Activated T-cell treated with anti-CD3 and anti-CD28 coated beads, Interleukin-2, amount 50 U/mL, for 72 hours (primary cell): ENCODE measurements at places on chromosomes 5 and 9.
A peak's percentile ranks its signal among the peaks of the same experiment; 100 is the strongest.

DNA sequence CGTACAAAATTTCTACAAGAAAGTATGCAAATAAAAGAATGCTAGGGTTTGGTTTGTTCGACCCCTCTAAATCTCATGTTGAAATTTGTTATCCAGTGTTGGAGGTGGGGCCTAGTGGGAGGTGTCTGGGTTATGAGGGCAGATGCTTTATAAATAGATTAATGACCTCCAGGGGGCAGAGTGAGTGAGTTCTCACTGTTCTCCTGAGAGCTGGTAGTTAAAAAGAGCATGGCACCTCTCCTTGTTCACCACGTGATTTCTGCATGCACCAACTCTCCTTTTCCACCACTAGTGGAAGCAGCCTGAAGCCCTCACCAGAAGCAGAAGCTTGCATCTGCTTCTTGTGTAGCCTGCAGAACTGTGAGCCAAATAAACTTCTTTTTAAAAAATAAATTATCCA, 50.4 kb upstream of the FAM170A start:
- no peak for DNase-seq

DNA sequence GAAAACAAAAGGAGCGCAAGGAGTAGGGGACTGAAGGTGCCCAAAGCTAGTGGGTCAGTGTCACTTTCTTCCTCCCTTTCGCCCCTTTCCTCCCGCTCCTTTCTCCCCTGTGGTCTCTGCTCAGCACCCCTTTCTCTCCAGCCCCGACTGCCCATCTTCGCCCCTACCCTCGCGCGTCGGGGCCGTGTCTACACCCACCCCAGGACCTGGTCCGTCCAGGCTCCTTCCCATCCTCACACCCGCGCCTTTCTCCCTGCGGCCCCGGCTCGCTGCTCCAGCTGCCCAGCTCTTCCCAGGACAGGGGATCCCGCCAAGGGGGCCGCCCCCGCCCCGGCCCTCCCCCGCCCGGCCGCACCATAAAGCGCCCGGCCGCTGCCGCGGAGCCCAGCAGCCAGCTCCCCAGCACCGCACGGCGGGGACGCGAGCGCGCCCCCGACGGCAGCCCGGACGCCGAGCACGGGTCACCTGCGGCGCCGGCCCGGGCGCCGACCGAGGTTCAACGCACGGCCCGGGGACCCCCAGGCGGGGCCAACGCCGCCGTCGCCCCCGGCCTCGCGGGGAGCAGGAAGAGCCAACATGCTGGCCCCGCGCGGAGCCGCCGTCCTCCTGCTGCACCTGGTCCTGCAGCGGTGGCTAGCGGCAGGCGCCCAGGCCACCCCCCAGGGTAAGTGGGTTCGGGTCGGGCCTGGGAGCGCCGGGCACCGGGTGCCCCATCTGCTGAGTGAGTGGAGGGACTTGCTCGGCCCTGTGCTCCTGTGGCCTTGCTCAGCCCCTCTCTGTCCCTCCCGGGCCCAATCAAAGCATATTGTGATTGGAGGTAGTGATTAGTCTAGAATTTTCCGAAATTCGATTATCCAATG, at the start of gene THBS4:
TSS of gene THBS4 (plus strand) at position 387 of the 860 bp plus-strand sequence. CDS start at position 577, 190 bp downstream.
- DNase-seq: peak; percentile 13

DNA sequence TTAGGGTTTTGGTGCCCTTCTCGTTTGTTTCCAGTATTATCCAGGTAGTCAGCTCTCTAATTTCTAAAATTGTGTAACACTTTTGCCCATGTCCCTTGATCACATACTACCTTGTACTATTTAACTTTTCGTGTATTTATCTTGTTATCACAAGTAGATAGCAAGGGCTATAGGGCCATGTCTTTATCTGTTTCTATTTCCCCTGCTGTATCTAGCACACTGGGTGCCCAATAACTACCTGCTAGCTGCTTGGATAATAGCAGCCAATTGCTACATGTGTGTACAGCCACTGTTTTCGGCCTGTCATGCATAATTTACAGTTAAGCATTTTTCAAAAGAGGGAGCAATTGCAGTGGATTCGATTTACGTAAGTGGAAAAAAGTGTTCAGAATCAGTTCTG, 64.8 kb upstream of the TNFAIP8 start:
- no peak for DNase-seq

- no peak for DNase-seq
Measured at GRCh38 chr9:127880143-127880542, 2.7 kb upstream of the AK1 start.

GRCh38 chr5:87452837-87453236, 40.1 kb upstream of the CCNH start:
- DNase-seq: no peak

DNA sequence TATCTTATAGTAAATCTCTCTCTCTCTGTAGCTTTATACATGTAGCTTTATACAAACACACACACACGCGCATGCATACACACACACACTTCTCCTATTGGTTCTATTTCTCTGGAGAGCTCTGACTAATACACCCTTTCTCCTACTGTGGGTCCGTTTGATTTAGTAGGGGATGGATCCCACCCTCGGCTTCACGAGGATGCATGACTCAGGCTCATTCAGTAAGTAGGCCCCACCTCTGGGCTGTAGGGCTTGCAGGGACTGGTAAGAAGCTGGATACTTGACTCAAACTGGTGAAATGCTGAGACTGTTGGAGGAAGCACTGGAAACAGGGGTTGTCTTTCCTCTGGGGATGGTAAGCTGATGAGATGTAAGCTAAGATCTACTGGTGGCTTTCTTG, 98.7 kb downstream of the SLC24A2 start:
- no peak for DNase-seq

DNA sequence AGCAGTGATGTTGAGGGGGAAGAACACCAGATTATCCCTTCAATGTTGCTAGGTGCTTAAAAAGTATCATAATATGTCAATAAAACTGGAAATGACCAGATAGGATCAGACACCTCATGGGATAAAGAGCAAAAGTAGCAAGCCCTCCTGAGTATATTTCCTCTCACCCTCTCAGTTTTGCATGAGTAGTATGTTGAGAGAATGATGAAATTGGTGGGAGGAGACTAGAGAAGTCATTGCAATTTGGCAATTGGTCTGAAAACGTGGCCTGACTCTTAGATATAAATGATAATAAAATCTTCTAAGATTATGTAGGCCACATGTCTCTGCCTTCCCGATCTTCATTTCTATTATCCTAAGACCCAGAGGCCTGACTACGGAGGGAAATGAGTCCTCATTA, 151.2 kb upstream of the ARRDC3 start:
- no peak for DNase-seq

DNA sequence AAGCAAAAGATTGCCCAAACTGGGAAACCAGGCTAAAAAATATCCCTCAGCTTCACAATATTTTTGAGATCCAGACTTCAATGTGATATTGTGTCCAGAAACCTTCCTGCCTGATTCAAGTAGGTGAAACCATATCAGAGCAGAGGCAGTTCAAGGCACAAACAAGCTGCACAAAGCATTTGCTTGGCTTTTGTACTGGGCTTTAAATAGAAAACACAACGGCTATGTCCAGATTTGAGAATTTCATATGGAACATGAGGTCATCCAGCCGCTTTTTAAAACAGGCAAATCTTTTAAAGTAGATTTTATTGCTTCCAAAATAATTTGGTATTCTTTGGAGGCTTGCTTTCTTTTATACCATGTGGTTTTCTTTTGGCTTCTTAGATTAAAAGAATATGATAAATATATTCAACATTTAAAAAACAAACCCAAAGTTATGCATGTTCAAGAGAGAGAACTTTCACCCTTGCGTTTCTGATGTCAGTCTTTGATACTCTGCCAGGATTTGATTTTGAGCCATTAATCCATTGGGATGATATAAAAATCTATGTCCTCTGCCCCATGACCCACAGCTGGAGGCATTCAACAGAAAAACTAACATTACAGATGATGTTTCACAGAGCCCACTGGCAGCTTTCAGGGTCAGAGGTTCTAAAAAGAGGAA, 29.0 kb upstream of the CCDC112 start:
- DNase-seq: no peak

GRCh38 chr9:95063300-95063699, 254.2 kb downstream of the FANCC start:
- no peak for DNase-seq
